A172 (cell line): ENCODE measurements at places on chromosomes 6 and 20. TPM values are rescaled to one million over a fixed set of nuclear protein-coding genes. Genes with fewer than 3 reads are reported as not detected.

The QRSL1 gene
- 15.4 and 16.2 TPM in 2 replicates for total RNA-seq

The BNIP5 gene
- total RNA-seq, result not detected in 2 replicates

- peak; percentile 38 for DNase-seq
Observed at GRCh38 chr6:104633125-104633524, 226.6 kb downstream of the HACE1 start.

GRCh38 chr6:147821295-147821897 is 312.9 kb downstream of the SAMD5 start:
- no peak for DNase-seq

DNA sequence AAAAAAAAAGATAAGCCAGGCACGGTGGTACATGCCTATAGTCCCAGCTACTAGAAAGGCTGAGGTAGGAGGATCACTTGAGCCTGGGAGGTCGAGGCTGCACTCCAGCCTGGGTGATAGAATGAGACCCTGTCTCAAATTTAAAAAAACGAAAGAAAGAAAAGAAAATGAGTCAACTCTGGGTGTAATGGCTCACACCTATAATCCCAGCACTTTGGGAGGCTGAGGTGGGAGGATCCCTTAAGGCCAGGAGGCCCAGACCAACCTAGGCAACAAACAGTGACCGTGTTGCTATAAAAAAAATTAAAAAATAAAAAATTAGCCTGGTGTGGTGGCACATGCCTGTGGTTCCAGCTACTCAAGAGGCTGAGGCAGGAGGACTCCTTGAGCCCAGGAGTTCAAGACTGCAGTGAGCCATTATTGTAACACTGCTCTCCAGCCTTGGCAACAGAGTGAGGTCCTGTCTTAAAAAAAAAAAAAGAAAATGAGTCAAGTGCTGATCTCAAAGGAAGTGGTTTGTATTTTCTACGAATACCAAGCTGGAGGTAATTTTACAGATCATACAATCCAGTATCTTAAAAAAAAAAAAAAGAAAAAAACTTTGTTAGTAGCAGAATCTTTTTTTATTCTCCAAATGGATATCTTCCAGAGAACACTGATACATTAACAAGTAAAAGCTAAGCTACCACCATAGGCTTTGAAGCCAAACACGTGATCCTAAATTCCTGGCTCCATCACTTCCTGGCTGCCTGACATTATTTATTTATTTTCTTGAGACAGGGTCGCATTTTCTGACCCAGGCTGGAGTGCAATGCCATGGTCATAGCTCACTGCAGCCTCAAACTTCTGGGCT is 5.7 kb downstream of the COMMD7 start:
- DNase-seq, result peak; percentile 69

The TSHZ2 gene
- 0.36 TPM in 1 of 2 replicates, not detected in the other for total RNA-seq

- DNase-seq, result peak; percentile 85
Observed at GRCh38 chr20:51579137-51579536, 36.6 kb upstream of the NFATC2 start.

GRCh38 chr6:112150363-112150762 is 63.0 kb downstream of the FAM229B start:
- DNase-seq, result no peak

- DNase-seq, result peak; percentile 32
Observed at GRCh38 chr20:19903168-19903811, 113.9 kb upstream of the NAA20 start.

The TCP11 gene
- not detected in 2 replicates for total RNA-seq

GRCh38 chr6:155290491-155290890 is 23.8 kb downstream of the TFB1M start:
- DNase-seq, result no peak

GRCh38 chr6:3707024-3707423 is 44.5 kb downstream of the PXDC1 start:
- no peak for DNase-seq

The TXLNB gene
- 0.17 and 0.22 TPM in 2 replicates for total RNA-seq

GRCh38 chr6:56073315-56073714 is 174.1 kb downstream of the COL21A1 start:
- DNase-seq, result no peak

DNA sequence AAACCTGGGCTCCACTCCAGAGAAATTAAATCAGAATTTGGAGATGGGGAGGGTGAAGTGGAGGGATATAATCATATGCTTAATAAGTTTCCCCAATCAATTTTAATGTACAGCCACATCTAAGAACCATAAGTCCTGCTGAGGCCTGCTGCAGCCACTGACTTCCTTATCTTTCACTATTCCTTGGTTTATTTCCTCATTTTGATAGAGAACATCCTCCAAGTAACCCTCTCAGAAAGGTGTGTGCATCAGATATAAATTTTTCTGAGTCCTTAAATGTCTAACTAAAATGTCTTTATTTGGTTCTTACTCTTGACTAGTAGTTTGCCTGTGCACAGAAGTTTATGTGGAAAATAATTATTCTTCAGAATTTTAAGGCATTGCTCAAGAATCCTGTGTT is 23.7 kb upstream of the SIRT5 start:
- DNase-seq, result no peak
